Left ventricle myocardium superior (tissue), 1 donor: ENCODE measurements at places on chromosomes 7 and 10. TPM values are rescaled to one million over a fixed set of nuclear protein-coding genes. Genes with fewer than 3 reads are reported as not detected.

- DNase-seq: no peak
These were observed 540.2 kb downstream of the LRMDA start for GRCh38 chr10:75971402-75972211.

SLC26A5 gene
- total RNA-seq: not detected

MYOZ1 gene
- total RNA-seq: 0.32 TPM

GRCh38 chr7:110977127-110977737, 113.7 kb upstream of the LRRN3 start:
- no peak for DNase-seq

DNA sequence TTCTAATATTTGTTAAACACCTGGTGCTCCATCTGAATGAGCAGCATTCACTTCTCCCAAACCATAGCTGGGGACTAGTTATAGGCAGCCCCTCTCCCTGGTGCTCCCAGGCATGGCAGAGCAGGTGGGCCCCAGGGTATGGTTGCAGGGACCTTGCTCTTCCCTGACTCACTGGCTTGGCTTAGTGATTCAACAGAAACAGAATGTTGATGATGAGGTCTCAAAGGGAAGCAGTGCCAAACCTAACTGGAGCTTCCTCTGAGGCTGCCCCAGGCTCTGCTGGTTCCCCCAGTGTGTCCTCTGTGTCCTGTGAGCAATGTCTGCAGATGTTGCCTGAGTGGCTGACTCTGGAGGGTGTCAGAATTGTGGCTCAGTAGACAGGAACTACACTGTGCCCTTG, 3.7 kb downstream of the GPR26 start:
- DNase-seq: no peak

TUBB8 gene
- not detected for total RNA-seq

- no peak for DNase-seq
These were observed 7.4 kb upstream of the DNAJB6 start for GRCh38 chr7:157329447-157329846.

IL15RA gene
- total RNA-seq: 7.0 TPM

IQCE gene
- total RNA-seq: 11.9 TPM

STN1 gene
- 33.2 TPM for total RNA-seq

DNA sequence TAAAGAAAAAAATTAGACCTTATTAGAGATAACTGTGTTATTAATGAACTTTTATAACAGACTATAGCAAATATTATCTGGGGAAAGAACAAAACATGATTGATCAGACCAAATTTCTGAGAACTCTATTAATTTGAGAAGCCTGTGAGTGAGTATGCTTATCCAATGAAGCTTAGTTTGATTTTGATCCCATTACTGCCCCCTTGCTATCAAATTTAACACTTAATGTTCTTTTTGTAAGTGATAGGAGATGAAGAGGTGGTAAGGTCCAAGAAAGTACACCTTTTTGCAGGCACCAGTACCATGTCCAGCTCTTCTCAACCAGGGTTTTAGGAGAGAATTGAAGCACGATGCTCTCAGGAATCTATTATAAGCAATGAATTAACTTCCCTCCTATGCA, 49.9 kb downstream of the ZNF365 start:
- no peak for DNase-seq

CCZ1 gene
- total RNA-seq: 43.2 TPM

TLX1 gene
- total RNA-seq: not detected

GRCh38 chr7:3028071-3028757, 15.5 kb downstream of the CARD11 start:
- DNase-seq: no peak

DNA sequence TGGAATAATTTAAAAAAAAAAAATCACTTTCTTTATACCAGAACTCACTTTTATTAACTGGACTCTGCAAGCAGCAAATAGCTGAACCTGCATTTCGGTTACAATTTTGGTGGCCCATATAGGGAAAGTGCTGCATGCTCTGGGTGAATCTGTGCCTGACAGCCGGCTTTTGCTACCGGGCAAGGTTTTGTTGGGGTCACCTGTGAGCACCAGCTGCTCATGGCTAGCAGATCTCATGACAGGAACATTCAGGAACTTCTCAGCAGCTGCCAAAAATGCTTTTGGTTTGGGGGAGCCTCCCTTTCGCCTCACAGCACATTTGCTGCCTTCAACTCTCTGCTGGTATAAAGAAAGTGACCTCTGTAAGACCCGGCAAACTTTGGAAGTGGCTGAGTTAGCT, 13.2 kb upstream of the CREB3L2 start:
- DNase-seq: no peak

GRCh38 chr7:18444826-18445225, 50.7 kb upstream of the HDAC9 start:
- DNase-seq: no peak

DNA sequence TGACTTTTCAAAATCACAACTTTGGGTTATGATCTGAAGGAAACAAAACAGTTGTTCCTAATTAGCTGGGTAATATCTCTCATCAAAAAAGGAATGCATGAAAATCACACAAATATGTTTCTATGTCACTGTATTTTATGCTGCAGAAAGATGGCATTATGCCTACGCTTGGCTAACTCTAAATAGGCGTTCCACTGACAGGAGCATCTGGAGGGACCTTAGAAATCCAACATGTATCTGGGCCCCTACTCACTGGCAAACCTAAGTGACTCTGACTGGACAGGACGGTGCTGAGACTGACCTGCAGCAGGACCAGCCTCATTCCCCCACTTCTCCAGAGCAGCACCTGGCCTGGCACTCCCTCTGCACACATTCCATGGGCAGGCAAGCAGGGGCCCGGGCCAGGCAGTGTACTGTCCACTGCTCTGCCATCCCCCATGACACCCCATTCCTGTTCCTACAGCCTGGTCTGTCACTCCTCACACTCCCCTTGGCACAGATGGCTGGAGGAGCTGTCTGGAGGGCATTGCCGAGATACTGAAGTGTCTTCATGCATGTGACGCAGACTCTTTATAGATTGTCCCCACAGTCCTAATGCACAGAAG, 2.6 kb upstream of the MYL7 start:
- DNase-seq: no peak

- no peak for DNase-seq
These were observed 1106.8 kb upstream of the C7orf33 start for GRCh38 chr7:147483634-147484292.

DNA sequence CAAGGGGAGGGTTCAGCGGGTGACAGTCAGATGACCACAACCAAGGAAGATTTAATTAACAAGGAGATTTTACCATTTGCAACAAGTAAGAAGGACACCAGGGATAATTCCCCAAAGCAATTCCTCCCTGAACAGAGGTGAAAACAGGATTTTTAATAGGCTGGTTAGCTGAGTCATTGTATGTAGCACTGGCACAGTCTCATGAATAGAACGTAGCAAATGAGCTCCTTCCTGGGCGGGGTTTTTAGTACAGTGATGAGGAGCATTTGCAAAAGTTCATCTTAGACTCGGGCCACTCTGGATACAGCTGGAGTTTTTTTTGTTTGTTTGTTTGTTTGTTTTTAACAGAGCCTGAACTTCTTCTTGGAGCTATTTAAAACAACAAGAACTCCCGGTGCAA, 39.0 kb downstream of the TAC1 start:
- no peak for DNase-seq

GRCh38 chr10:121661451-121661851, 63.2 kb upstream of the FGFR2 start:
- no peak for DNase-seq

CUEDC2 gene
- 78.3 TPM for total RNA-seq

- DNase-seq: no peak
These were observed 5.3 kb downstream of the KMT2E start for GRCh38 chr7:105019269-105019668.

DNA sequence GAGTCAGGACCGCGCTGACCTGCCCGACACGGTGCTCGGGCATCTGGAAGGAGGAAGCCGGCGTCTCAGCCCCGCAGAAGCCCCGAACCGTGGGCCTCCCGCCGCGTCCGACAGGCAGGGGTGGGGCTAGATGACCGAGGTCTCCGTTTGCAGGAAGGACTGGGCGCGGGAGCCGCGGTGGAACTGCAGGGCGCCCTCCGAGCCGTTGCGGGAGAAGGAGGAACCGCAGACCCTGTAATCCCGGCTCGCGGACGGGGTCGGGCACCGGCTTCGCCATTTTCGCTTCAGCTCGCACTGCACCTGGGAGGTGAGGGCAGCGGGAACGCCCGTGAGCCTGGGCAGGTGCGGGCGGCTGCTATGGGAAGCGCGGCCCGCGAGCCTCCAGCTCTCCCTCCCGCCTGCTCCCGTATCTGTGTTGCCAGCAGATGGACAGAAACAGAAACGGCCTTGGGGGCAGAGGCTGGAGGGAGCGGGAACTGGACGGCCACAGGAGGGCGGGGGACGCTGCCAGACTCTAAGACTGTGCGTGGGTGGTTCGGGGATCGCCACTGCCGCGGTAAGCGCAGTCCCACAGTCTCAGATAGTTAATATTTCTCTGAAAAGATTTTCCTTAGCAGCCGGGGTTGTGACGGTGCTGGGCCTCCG, 114.1 kb downstream of the VIPR2 start:
- peak; percentile 77 for DNase-seq

ASIC3 gene
- 8.6 TPM for total RNA-seq

PPIA gene
- 436 TPM for total RNA-seq

- no peak for DNase-seq
These were observed 53.1 kb upstream of the ZNF273 start for GRCh38 chr7:64849924-64850499.

- DNase-seq: no peak
These were observed 135.1 kb downstream of the NPY start for GRCh38 chr7:24419077-24419476.

CALN1 gene
- not detected for total RNA-seq

DNA sequence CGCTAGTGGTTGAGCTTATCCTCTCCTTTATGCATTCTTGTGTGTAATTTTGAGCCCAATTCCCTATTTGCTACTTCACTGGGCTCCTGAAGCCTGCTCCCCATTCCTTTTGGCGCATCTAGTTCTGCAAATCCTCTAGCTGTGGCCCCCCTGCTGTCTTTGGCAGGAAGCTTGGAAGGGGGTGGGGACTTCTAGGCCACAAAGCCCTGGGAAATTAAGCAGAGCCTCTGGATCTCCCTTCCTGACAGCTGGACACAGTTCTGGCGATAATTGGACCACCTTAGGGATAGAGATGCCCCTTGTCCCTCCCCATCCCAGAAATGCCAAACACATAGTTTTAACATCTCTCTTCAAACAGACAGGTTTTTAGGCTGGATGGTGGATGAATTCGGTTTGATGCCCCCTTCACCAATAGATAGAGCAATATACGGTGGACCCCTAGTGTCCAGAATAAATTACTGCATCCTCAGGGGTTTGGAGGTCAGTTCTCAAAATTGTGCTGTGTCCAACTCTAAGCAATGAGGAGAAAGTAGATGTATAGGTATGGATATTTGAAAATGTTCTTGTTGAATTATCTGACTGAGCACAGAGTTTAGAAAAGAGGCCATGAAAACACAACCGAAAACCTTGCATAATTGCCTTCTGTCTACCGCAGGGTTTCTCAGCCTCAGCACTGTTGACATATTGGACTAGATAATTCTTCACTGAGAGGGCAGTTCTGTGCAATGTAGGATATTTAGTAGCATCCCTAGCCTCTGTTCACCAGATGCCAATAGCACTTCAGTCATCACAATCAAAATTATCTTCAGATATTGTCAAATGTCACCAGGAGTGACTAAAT, 75.5 kb downstream of the PAPSS2 start:
- DNase-seq: no peak

NXPH1 gene
- total RNA-seq: not detected

NME8 gene
- not detected for total RNA-seq

DNA sequence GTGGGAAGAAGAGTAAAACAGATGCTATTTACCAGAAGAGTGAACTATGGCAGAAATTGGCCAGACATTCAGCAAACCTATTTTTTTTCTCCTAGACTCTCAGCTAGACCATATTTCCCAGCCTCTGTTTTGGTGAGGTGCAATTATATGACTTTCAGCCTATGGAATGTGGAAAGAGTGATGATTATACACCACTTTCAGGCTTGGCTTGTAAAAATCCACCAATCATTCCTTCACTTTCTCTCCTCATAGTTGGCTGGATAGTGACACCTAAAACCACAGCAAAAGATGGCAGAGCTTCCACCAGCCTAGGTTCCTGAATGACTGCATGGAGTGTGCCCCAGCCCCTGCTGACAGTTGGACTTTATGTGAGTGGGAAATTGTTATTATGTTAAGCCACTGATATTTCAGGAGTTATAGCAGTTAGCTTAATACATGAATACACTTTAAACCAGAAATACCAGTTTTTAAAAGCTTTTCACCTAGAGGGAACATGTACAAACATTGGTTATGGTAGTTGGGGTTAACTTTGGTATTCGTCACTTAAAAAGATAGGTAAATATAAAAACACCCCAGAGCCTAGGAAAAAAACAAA, 19.1 kb upstream of the TNKS2 start:
- DNase-seq: no peak

DNA sequence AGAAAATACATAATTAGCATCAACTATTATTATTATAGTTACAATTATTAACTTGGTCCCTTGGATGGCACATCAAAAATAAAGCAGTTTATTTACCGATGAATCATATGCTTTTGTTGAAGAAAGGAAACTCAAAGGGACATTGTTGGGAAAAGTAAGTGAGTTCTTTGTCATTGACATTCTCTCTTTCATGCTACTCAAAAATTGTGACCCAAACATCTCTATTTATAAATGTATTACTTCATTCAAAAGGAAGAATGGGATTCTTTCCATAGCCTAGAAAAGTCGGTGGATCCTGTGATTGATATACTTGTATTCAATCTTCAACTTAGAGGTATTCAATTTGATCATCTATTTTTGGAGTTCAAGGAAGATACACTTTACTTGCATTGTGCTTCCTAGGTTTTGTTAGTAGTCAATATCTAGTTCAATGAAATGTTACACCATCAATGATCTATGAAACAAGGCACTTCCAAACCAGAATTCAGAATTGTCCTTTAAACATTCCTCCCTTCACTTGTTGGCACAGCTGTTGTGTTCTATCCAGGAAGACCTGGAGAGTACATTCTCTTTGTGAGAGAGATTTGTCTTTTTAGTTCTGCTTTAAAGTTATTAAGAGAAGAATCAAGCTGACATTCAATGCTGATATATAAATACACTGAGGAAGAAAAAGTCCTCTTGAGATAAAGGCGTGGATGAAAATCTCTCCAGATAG, 235.2 kb downstream of the TMEM26 start:
- no peak for DNase-seq

HOXA7 gene
- total RNA-seq: not detected

PURB gene
- 15.7 TPM for total RNA-seq

DNA sequence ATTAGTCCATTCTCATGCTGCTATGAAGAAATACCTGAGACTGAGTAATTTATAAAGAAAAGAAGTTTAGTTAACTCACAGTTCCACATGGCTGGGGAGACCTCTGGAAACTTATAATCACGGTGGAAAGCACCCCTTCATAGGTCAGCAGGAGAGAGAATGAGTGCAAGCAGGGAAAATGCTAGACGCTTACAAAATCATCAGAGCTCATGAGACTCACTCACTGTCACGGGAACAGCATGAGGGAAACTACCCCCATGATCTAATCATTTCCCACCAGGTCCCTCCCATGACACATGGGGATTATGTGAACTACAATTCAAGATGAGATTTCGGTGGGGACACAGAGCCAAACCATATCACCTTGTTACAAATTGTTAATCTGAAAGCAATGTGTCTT, 15.8 kb downstream of the TAS2R39 start:
- no peak for DNase-seq

ZDHHC16 gene
- total RNA-seq: 22.2 TPM
